Right lung (tissue), 10 donors: ENCODE measurements at places on chromosomes 16 and 17.

DNA sequence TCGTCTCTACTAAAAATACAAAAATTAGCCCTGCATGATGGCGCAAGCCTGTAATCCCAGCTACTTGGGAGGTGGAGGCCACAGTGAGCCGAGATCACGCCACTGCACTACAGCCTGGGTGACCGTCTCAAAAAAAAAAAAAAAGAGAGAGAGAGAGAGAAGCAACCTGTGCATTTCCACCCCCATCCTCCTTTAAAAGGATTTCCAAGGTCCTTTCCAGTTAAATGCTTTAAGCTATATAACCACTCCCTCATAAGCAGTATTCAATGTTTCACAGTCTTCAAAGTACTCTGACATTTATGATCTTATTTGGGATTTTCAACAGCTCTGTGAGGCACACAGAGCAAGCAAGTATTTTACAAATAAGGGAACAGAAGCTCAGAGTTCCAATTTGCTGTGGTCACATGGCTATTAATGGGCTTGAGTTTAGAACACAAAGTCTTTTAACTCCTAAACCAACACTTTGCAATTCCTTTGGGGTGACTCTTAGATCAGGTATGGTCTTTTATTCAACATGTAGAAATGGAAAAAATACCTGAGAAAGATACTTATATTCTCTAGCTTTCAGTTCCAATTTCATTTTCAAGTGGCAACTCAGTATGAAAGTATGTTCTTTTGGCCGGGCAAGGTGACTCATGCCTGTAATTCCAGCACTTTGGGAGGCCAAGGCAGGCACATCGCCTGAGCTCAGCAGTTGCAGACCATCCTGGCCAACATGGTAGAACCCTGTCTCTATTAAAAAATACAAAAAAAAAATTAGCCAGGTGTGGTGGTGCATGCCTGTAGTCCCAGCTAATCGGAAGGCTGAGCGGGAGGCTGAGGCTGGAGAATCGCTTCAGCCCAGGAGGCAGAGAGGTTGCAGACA, 31.3 kb downstream of the SPOP start:
- DNase-seq: no peak

DNA sequence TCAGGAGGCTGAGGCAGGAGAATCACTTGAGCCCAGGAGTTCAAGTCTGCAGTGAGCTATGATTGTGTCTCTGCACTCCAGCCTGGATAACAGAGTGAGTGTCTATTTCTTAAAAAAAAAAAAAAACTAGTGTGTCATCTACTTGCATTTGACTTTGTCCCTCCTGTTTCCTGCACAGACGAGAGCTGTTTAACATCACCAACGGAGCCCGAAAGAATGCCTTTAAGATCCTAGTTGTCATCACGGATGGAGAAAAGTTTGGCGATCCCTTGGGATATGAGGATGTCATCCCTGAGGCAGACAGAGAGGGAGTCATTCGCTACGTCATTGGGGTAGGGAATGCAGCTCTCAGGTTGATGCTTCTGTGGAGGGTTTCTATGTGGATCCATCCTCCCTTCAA, 13.4 kb downstream of the ITGAM start:
- no peak for DNase-seq

DNA sequence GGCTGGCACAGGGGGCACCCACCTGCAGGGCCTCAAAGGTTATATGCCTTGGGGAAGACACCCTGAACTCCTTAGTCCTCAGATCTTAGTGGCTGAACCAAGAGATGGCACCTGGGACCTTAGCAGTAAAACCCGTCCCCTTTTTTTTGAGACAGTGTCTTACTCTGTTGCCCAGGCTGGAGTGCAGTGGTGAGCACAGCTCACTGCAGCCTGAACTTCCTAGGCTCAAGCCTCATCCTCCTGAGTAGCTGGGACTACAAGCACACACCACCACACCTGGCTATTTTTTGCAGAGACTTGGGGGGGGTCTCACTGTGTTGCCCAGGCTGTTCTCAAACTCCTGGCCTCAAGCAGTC, 237.2 kb downstream of the MRTFB start:
- DNase-seq: no peak

DNA sequence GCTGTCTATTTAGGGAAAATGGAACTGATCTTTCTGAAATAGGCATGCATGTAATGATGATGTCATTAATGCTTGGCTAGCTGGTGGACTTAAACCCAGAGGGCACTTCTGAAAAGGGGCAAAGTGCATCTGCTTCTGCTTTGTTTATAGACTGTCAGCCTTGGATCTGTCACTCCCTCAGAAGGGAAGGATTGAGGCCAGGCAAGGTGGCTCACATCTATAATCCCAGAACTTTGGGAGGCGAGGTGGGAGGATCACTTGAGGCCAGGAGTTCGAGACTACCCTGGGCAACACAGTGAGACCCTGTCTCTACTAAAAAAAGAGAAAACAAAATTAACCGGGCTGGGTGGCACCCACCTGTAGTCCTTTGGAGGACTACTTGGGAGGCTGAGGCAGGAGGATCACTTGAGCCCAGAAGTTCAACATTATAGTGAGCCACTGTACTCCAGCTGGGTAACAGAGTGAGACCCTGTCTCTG, 185.5 kb downstream of the WWOX start:
- DNase-seq: no peak

GRCh38 chr16:88965411-88965810, 11.6 kb downstream of the CBFA2T3 start:
- DNase-seq: no peak

GRCh38 chr17:73954951-73955350, 248.5 kb upstream of the RPL38 start:
- DNase-seq: no peak

- no peak for DNase-seq
These were observed 712 bp upstream of the SPECC1 start for GRCh38 chr17:20008242-20009051.

DNA sequence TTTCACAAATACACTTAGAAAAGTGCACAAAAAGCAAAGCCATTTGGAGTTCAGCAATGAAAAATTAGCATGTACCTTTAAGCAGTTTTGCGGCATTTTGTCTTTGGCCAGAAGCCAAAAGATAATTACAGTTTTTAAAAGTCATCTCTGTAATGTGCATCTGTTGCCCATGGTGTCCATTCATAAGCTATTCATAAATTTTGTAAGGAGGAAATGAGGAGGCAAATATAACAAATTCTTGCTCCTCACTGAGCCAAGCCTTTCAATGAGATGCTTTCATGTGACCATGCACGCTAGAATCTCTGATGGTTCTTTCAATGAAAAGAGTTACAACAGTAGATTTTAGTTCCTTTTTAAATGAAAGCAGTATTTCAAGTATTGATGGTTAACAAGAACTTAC, 247.1 kb upstream of the MON1B start:
- DNase-seq: no peak

DNA sequence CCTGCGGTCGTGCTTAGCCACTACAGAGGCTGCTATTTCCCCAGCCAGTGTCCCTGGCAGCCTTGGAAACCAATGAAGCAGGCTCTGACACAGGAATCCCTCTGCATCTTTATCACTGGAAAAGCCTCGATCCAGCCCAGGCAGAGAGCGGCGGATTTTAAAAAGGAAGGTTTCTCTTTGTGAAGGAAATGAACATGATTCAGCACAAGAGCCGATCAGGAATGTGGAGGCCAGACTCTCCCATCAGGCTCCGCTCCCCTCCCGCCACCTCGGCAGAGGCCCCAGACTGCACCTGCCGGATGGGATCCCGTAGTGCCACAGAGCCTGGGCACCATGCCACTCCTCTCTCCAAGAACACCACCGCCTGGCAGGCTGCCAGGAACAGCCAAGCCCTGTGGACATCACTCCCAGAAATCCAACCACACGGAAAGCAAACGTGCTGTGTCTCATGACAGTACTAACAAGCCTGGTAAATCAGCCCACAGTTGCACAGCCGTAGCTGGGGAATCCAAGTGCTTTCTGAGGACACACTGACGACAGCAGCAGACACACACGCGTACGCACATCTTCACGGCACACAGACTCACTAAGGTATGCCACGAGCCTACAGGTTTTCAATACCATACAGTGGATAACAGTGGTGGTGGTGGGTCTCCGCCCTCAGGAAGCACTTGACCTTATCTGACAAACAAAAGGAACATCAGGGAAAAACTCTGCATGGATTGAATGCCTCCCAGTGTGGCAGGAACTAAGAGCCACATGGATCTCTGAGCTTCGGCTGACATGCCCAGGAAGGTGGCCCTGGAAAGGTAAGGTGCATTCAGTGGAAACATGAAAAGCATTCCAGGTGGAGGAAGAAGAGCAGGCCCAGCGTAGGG, 5.4 kb downstream of the LRRC75A start:
- DNase-seq: peak; percentile 52

- DNase-seq: no peak
These were observed 108.9 kb downstream of the TANGO6 start for GRCh38 chr16:68951991-68952877.

DNA sequence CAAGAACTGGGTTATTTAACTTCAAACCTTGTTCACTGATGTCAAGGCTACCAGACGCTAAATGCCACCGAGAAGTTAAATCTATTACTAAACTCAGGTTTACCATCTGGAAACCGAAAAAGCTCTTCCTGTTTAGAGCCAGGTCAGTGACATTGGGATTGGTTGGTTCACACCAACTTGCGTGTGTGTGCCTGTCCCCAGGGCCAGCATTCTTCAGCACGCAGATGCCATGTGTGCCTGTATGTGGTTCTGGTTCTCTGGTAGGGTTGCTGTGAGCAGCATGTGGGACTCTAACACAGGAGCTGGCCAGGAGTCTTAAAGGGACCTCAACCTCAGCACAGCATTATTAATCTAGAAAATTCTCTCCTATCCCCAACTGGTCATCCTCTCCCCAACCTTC, 18.1 kb upstream of the TBX2 start:
- no peak for DNase-seq

DNA sequence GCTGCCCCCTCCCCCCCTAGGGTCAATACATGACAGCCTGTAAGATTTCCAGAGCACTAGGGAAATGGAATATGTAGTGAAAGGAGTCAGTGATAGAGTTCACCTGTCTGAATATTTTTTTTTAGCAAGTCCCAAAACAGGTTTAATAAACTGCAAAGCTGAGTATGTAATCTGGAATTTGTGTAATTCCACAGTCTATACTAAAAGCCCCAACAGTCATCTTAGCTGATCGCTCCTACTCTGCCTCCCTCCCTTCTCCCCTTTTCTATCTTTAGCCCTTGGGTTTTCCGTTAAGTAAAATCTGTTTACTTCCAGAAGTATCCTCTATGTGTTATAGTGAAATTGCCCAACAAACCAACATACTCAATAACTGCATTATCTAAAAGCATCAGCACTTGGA, 3.5 kb downstream of the CDH13 start:
- no peak for DNase-seq

- DNase-seq: no peak
These were observed 5.2 kb upstream of the GUCY2D start for GRCh38 chr17:7997186-7997585.

GRCh38 chr17:78120971-78121800, 7.4 kb downstream of the TMC6 start:
- no peak for DNase-seq

GRCh38 chr17:80861418-80861815, 130.2 kb upstream of the CHMP6 start:
- no peak for DNase-seq

GRCh38 chr16:31472709-31473203, 804 bp downstream of the TGFB1I1 start:
- peak; percentile 84 for DNase-seq

- no peak for DNase-seq
These were observed 3.8 kb upstream of the NAT9 start for GRCh38 chr17:74779948-74780400.

DNA sequence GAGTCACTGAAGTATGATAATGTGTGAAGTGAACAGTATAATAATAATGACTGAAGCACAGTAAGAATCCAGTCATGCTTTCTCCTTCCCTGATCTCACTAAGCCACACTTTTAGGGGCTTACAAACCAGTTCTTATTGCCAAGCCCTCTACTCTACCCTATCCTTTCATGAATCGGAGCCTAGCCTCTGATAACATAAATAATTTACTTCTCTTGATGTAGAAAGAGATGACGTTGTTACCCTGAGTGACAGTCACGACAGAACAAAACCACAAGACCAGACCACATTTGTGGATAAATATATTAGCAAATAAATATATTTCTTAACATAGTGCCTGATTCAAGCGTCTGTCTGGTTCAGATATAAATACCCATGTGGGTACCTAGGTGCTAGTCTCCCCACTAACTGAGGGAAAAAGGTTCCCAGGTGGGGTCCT, 1.4 kb upstream of the SUPT4H1 start:
- DNase-seq: no peak

DNA sequence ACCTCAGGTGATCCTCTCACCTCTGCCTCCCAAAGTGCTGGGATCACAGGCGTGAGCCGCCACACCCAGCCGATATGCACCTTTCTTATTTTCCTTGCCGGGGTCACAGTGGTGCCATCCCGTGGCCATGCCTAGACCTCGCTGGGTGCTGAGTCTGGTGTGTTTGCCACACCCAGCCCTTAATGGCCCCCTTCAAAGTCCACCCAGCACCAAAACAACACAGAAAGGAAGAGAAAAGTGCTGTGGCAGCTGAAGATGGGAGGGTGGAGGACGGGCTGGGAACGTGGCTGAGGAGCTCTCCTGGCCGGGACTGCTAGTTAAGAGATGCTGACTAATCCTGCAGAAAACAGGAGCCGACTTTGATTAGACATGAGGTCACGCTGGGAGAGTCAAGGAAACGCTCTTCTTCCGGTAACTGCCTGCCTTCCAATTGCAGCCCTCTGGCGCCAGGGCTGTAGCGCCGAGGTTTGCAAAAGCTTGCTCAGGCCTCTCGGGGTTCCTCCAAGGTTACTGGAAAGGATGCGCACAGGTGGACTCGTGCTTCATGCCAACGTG, 10.9 kb downstream of the SLC43A2 start:
- DNase-seq: no peak

DNA sequence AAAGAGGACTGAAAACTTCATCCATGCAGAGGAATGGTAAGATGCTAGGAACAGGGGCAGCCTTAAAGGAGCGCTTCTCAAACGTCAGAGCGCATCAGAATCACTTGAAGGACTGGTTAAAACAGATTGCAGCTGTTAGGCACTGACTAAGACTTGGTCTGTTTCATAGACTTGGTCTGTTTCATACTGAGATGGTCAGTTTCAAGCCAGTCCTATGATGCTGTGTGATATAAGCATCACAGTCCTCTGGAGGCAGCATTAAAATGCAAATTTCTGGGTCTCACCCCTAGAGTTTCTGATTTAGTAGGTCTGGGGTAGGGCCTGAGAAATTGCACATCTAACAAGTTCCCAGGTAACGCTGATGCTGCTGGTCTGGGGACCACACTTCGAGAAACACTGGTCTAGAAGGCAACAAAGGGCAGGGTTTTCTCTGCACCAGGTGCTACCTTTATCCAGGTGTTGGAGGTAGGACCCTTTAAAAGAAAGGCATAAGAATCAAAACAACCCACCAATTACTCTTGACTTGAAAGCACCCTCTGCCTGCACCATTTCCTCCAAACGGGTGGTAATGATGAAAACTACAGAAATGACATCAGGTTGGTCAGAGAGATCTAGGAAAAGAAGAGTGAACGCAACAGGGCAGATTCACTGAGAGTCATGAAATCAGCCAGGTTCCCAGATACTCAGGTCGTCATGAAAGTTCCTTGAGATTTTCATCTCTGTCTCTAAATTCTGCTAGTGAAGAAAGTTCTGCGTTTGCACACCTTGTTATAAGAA, 95.0 kb upstream of the RCVRN start:
- no peak for DNase-seq

- DNase-seq: no peak
These were observed 10.8 kb upstream of the DRG2 start for GRCh38 chr17:18076936-18077335.
